ENCODE measurements at places on chromosomes 12 and 14.

DNA sequence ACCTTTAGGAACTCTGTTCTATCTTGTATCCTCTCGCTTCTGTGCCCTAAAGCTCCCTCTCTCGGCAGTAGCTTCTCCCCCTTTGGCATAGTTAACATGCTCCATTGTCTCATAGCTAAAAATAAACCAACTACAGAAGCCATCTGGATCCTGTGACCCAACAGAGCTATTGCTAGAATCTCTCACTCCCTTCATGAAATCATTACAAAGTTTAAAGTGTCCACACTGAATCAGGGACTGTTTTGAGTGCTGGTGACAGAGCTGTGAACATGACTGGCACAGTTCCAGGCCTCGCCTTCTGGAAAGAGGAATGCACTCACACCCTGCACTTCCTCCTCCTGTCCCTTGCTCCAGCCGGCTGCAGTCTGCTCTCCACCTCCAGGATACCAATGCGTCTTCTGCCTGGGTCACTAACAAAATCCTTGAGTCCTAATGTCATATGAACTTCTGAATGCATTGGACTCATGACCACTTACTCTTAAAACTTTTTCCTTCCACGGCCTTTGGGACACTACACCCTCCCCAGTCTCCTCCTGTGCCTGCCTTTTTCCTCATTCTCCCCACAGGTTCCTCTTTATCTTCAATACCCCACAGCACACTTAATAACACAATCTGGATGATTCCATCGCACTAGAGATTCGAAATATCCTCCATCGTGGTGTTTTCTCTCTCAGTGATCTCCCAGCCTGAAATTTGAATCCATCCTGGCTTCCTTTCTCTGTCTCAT, 13.2 kb downstream of the PLBD1 start:
- DNase-seq: no peak

- no peak for DNase-seq
These were observed 11.2 kb downstream of the ULK1 start for GRCh38 chr12:131905630-131906091.

GRCh38 chr14:38391334-38391733, 135.4 kb upstream of the CLEC14A start:
- DNase-seq: no peak

GRCh38 chr12:1747609-1748008, 56.7 kb downstream of the ADIPOR2 start:
- no peak for DNase-seq

GRCh38 chr12:59149995-59150642, 229.8 kb upstream of the LRIG3 start:
- peak; percentile 90 for DNase-seq

- DNase-seq: peak; percentile 62
These were observed 35.7 kb upstream of the TMEM263 start for GRCh38 chr12:106919910-106920544.

GRCh38 chr12:40262657-40263056, 37.9 kb downstream of the LRRK2 start:
- no peak for DNase-seq

GRCh38 chr14:53766106-53766505, 190.5 kb downstream of the BMP4 start:
- DNase-seq: peak; percentile 13

GRCh38 chr12:27534060-27534764, 10.2 kb downstream of the PPFIBP1 start:
- DNase-seq: no peak

- no peak for DNase-seq
These were observed 12.8 kb upstream of the GPX2 start for GRCh38 chr14:64955297-64955696.

- DNase-seq: no peak
These were observed 54.3 kb downstream of the BMP4 start for GRCh38 chr14:53902307-53902706.

DNA sequence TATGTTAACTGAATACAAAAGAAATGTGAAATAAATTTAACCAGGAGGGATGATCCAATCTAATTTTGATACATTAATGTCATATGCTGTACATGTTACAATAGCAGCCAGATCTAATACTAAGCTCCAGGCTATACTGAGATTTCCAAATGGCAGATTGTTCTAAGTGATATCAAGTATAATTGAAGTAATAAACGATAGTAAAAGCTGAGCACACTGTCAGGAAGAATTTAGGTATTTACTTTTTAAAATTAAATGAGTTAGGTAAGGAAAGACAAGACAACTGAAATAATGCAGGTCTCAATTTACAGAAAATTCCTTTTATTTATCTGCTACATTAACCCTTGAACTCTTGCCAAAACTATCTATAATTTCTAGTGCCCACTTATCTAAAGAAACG, 39.9 kb downstream of the INSM2 start:
- DNase-seq: no peak

DNA sequence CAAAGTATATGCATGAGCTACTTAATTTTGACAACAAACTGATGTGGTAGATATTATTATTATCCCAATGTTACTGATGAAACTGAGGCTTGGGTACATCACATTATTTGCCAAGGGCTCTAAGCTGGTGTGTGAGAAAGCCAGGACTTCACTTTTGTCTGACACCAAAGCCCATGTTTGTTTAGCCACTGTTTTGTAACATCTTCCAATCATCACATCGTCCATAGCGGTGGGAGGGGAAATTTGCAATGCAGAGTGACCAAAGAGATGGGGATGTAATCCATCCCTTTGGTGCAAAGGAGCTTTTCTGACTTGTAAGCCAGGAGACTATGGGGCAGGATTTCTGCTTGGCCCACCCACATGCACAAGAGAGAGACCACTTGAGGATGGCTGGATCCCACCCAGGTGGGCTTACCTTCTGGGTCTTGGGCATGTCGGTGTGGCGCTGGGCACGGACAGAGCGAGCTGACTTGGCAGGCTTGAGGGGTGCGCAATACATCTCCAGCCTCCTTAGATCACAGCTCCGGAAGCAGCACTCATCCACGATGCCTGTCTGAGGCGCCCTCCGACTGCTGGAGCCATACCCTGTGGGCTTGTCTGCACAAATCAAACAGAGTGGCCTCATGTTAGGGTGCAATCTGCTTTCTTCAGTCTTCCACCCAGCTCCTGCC, 61.1 kb downstream of the IGF1 start:
- no peak for DNase-seq

DNA sequence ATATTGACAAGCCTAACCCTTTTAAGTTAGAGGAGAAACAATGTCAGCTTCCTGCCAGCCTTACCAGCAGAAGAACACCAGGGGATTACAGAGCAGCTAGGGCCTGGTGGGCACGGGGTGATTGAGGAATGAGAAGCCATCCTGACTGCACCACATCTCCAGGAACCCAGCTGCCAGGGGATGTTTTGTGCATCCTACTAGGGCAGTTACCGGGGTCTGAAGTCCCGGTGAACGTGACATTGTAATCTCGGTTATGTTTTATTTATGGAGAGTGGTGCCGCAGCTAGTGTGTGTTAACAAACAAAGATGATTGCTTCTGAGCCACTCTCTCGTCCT, 115.9 kb downstream of the BCL11B start:
- DNase-seq: no peak
